Thyroid gland (tissue), 4 donors: ENCODE measurements at places on chromosomes 1 and 21.

GRCh38 chr1:111629190-111629954 is 9.8 kb downstream of the RAP1A start:
- no peak for DNase-seq

DNA sequence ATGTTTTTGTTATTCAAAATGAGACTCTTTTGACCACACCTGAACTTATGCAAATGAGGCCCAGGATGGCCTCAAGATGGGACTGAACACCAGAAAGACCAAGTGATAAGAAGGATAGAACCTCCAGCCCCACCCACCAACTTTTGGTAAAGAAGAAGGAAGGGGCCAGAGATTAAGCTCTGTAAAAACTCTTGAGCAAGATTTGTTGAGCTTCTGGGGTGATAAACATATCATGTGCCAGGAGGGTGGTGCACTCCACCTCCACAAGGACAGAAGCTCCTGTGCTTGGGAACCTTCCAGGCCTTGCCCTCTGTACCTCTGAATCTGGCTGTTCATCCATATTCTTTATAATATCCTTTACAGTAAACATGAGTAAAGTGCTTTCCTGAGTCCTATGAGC is 5.3 kb downstream of the RSPH1 start:
- no peak for DNase-seq

- no peak for DNase-seq
Observed at GRCh38 chr1:247212012-247212411, 40.2 kb upstream of the ZNF124 start.

DNA sequence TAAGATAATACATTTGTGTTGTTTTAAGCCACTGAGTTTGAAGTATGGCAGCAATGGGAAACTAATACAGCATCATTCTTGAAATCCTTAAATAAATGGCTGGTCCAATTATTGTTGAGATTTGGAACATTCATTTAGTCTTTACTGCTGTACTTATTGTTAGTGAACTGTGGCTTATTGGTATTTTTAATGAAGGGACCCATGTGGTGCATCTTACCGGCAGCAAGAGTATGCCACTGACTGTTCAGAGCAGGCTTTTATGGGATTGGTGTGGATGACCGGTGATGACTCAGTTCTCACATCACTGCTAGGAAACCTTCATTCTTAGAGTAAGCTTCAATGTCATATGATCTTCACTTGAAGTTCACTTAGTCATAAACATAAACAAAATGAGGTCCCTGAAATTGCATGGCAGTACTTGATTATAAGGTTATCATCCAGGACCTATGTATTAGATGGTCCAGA is 31.5 kb downstream of the PRKAA2 start:
- no peak for DNase-seq

- peak; percentile 63 for DNase-seq
Observed at GRCh38 chr1:89833183-89834082, 12.6 kb downstream of the LRRC8D start.

DNA sequence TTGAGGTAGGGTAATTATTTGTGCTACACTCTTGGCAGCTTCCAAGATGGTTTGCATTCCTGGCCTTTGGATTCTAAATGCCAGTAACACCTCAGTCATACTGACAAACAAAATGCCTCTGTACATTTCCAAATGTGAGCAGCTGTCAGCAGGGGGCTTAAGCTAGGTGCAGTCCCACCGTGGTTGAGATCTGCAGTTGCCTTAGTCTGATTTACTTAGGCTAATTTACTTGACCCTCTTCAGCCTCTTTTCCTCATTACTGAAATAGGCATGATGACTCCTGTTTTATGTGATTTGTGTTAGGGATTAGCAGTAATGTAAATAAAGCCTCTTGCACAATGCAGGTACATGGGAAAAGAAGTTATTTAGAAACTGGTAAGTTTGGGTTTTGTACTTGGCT is 13.5 kb upstream of the SPATA1 start:
- DNase-seq: no peak

- DNase-seq: no peak
Observed at GRCh38 chr21:32184065-32184464, 94.8 kb downstream of the MIS18A start.

- no peak for DNase-seq
Observed at GRCh38 chr1:156248323-156248683, 447 bp upstream of the PAQR6 start.

DNA sequence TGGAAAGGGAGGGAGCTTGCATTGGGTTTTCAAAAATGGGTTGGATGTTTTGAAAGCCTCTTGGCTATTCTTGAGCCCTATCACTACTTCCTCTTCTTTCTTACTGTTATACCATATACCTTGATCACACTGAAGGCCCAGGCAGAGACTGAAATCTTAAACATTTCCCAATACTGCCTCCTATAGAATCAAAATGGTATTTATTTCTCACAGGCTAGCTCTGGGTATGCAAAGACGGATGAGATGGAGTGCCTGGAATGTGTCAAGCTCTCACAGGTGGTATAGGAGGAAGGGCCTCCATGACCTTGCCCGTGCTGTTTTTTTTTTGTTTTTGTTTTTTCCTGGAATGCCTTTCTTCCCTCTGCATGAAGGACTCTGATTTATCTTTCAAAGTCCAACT is 268.4 kb upstream of the USP24 start:
- DNase-seq: no peak

DNA sequence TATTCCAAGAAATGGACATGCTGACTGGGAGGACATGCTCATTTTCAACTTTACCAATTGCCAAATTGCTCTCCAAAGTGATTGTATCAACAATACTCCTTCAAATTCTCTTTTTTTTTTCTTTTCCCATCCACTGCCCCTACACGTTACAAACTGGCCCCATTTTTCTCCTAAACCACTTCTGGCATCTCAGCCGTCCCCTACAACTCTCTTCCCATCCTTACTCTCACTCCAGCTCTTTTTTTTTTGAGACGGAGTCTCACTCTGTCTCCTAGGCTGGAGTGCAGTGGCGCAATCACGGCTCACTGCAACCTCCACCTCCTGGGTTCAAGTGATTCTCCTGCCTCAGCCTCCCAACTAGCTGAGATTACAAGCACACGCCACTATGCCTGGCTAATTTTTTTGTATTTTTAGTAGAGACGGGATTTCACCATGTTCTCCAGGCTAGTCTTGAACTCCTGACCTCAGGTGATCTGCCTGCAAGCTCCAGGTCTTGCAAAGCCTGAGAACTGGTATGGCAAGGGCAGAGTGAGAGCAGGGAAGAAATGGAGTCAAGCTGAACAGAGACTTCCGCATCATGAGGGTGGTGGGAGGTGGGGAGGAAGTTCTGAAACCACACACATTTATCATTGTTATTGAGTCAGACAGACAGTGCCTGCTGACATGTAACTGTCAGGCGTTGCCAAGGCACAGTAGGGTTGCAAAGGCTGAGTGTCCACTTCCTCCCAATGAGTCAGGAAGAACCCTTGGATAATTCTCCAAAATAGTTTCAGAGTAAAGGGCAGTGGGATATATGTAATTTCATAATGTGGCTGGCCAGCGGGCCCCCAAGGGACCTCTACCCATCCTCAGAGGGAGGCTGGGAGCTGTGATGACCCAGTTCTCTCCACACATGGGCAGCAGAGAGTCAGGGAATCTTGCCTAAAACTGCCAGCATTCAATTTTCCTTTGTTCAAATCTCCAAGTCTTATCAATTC is 17.4 kb downstream of the CELA3A start:
- no peak for DNase-seq

DNA sequence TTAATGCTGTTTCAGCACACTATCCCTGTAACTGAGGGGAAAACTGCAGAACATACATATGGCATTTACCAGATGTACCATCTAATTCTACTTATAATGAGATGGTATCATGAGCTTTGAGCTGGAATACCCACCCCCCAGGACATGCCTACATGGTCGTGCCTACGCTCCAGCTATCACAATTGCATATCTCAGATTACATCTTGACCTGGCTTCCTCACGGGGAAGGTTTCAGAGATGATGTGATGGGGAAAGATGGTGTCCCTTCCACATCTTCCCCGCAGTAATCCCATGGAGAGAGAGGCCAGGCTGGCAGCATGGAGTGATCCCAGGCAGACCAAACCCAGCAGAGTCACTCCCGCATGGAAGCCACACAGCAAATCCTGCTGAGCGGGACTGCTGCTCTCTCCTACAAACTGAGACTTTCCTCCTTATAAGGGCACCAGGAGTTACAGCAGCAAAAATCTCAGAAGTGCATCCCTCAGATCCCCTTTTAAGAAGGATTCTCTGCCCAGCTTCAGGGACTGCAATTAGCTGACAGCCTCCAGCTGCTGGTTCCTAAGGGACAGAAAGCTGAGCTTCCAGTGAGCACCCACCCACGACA is 67.1 kb downstream of the KCNH1 start:
- DNase-seq: no peak

GRCh38 chr1:53729456-53730223 is 9.3 kb downstream of the GLIS1 start:
- DNase-seq: no peak

- no peak for DNase-seq
Observed at GRCh38 chr1:232769733-232770132, 35.5 kb upstream of the MAP10 start.

DNA sequence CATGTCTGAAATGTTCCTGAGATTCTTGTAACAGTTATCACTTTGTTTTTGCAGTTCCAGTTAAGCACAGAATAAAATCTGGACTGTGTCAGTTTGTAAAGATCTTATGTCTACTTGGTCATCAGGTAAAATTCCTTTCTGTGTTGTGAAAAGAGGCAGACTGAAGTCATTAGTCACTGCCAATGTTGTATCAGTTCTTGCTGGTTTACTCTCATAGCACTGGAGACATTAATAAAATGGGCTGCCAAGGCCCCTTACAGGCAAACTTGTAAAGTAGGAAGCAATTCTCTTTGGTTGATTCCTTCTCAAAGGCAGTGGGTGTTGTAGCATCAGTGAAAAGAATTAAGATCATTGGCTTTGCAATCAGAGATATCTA is 61.4 kb upstream of the ST6GALNAC3 start:
- DNase-seq: no peak

- no peak for DNase-seq
Observed at GRCh38 chr1:201324821-201325677, 41.7 kb downstream of the PKP1 start.

DNA sequence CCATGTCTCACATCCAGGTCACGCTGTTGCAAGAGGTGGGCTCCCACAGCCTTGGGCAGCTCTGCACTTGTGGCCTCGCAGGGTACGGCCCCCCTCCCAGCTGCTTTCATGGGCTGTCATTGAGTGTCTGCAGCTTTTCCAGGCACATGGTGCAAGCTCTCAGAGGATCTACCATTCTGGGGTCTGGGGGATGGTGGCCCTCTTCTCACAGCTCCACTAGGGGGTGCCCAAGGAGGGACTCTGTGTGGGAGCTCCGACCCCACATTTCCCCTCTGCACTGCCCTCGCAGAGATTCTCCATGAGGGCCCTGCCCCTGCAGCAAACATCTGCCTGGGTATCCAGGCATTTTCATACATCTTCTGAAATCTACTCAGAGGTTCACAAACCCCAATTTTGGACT is 219.4 kb downstream of the LRRC7 start:
- no peak for DNase-seq

GRCh38 chr1:243465738-243466137 is 209.9 kb downstream of the SDCCAG8 start:
- no peak for DNase-seq

DNA sequence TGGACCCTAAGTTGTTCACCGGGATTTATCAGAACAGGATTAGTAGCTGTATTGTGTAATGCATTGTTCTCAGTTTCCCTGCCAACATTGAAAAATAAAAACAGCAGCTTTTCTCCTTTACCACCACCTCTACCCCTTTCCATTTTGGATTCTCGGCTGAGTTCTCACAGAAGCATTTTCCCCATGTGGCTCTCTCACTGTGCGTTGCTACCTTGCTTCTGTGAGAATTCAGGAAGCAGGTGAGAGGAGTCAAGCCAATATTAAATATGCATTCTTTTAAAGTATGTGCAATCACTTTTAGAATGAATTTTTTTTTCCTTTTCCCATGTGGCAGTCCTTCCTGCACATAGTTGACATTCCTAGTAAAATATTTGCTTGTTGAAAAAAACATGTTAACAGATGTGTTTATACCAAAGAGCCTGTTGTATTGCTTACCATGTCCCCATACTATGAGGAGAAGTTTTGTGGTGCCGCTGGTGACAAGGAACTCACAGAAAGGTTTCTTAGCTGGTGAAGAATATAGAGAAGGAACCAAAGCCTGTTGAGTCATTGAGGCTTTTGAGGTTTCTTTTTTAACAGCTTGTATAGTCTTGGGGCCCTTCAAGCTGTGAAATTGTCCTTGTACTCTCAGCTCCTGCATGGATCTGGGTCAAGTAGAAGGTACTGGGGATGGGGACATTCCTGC is 3.9 kb upstream of the OLFML3 start:
- no peak for DNase-seq

GRCh38 chr1:247370786-247371732 is 39.4 kb upstream of the ZNF496 start:
- no peak for DNase-seq

DNA sequence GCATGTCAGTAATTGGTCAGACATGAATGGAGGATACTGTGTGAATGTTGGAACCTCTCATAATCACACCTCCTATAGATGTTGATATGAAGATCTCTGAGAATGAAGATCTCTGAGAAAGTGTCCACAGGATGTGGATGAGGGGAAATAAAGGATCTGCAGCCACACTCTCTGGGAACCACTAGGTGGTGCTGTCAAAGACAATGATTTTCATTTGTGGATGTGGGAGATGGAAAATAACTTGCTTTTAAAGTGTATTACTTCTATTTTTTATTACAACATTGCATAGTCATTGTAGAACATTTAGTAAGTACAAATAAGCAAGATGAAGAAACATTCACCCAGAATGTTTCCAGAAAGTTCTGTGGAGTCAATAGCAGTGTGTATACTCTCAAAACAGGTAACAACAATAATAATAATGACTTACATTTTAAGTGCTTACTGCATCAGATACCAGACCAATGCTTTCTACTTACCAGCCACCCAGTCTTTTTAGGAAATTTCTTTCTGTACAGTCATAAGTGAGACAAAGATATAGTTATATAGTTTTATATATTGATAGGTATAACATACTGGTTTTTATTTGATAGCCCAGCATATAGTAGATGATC is 128.2 kb downstream of the ATG4C start:
- no peak for DNase-seq

DNA sequence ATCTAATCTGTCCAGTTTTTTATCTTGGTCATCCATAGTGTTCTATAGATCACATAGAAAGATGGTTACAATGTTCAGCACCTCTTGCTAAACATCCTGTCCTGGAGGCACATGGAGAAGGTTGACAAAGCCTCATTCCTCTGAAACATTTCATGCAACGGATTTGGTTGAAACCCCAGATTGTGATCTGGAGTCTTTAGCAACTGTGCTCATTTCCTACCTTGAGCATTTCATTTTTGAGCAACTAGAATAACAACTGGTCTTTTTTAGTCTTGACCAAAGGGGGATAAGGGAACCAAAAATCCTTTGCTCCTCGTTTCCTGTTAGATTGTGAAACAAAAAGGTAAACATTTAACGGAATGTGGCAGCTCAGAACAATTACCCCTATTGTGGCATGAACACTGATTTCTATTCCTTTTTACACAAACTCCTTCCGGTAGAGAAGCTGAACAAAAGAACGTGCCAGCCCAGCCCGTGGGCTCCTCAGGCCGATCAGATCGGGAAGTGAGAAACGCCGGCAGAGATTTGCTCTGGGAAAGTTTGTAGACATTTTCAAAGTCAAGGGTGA is 94.7 kb upstream of the ERRFI1 start:
- peak; percentile 40 for DNase-seq

GRCh38 chr1:19405761-19406487 is 79.4 kb downstream of the CAPZB start:
- no peak for DNase-seq

GRCh38 chr1:178241057-178241456 is 147.2 kb downstream of the RASAL2 start:
- DNase-seq: no peak
